ENCODE measurements at places on chromosomes 4 and X.

- DNase-seq, result no peak
Observed at GRCh38 chr4:142112451-142112850, 476.1 kb downstream of the IL15 start.

DNA sequence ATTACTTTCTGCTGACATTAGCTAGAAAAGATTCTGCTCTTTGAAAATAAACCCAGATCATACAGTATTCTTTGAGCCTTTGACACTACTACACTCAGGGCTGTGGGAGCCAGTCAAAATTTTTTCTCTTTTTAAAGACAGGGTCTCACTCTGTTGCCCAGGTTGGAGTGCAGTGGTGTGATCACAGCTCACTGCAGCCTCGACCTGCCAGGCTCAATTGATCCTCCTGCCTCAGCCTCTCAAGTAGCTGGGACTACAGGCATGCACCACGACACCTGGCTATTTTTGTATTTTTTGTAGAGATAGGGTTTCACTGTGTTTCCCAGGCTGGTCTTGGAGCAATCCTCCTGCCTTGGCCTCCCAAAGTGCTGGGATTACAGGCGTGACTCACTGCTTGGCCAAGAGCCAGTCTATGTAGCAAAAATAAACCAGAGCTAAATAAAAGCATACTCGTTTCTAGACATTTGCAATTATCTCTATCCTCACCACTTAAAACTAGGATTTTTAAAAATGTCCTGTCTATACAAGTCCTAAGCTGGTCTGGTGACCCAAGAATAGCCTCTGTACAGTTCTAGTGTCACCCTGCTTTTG is 43.2 kb downstream of the AKAP4 start:
- no peak for DNase-seq

DNA sequence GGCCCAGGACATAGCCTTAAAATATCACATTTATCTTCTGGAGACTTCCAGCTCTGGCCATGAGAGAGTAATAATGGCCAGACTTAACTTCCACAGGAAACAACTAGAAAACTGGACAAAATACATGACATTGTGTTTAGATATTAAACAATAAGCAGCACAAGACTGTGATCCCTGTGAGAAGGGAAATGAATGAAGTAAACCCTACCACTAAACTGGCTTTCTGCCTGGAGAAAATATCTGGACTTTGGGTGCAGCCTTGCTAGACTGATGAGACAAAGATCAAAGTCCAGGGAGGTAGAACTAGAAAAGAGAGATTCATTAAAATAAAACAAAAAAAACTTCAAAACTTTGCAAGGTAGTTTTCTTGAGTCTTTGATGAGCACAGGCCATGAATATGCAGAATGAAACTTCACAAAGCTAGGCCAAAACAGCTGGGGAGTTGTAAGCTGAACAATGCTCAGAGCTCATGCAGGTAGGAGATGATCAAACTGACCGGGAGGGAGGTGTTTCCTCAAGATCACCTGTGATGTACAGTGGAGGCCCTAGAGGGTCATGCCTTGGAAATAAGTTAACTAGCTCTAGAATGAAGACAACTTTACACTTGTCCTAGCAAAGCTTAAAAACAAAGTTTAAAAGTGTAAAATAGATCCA is 147.0 kb upstream of the SH3RF1 start:
- DNase-seq, result no peak

- DNase-seq, result no peak
Observed at GRCh38 chr4:188992706-188993105, 853.5 kb downstream of the TRIML1 start.

DNA sequence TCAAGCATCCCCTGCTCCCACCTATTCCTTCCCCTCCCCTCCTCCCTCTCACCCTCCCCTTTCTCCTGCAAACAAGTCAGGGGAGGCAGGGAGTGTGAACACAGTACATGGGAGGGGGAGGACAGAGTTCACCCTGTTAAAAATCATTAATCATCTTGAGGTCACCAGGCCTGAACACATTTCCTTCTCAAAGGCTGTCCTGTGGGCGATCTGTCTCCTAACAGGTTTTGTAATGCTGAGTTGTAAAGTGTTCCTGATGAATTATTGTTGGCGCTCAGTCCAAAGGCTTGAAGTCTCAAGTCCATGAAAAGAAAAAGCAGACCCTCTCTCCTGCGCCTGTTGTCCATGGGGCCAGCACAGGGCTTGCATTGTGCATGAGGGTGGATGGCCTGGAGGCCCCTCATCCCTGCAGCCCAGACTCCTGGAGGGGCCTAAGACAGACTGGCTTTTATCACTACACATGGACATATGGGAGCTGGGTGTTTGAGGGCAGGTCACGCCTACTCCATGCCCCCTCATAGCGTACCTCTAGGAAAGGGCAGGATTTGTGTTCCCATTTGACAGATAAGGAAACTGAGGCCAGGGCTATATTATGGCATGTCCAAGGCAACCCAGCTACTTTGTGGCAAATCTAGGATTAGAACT is 189.1 kb downstream of the RAB28 start:
- no peak for DNase-seq

- no peak for DNase-seq
Observed at GRCh38 chr4:154312246-154312645, 179.4 kb downstream of the DCHS2 start.

DNA sequence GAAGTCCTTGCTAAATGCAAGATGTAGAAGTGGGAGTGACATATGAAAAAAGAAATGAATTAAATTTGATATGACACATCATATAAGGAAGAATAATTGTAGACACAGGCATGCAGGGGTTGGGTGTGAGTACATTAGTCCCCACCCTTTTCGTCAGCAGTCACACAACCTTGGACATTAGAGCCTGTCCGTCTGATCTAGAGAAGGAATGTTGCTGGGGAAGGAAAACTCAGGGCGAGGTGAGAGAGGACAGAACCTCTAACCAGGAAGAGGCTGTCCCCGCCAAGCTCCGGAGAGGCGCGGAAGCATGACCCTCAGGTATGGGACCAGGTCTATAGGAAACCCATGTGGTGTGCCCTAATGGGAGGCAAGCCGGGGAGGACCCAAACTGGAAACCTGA is 102.1 kb downstream of the RELL1 start:
- no peak for DNase-seq

Data from common myeloid progenitor, CD34-positive (primary cell).